NCI-H1105 (cell line): ENCODE measurements at places on chromosomes 7 and 10.

- DNase-seq, result no peak
These were observed 1181.6 kb downstream of the DNAJB9 start for GRCh38 chr7:109751241-109751640.

- DNase-seq, result peak; percentile 72
These were observed 1160.3 kb downstream of the CNTNAP2 start for GRCh38 chr7:147276783-147277370.

GRCh38 chr10:74460812-74461211 is 309.8 kb downstream of the ADK start:
- no peak for DNase-seq

DNA sequence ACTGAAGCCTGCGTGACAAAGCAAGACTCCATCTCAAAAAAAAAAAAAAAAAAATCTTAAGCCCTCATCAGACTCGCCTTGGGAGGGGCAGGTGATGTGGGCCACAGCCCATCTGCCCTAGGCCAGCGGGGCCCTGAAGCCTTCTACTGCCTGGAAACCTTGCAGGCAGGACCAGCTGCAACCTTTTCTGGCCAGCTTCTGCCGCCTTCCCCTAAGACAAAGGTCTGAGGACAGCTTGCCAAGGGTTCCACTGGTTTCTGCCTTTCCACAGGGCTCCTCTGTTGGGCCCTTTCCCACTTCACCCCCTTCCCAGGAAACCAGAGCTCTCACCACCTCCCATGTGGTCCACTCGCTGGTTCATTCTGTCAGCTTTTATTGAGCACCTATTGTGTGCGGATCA is 35.2 kb downstream of the UBTD1 start:
- no peak for DNase-seq

DNA sequence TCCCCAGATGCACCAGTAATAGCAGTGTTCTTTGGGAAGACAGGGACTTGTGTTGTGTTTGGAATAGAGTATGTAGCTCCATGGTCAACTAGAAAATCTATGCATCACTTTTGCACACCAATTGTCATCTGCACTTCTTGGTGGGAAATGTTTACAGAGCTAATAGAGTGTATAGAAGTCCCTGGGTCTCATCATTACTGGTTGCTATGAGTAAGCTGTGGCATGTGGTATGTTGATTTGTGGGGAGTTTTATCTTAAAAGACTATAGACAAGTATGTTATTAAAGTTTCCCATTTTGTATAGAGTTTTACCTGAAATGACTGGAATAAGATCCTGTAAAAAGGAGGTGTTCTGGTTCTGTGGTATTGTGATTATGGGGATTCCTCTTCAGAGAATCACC is 55.4 kb upstream of the PRSS1 start:
- DNase-seq, result no peak

- peak; percentile 95 for DNase-seq
These were observed 992 bp upstream of the IGF2BP3 start for GRCh38 chr7:23471106-23471859.

- no peak for DNase-seq
These were observed 20.1 kb upstream of the SH2D4B start for GRCh38 chr10:80517416-80518142.

- DNase-seq, result no peak
These were observed 54.2 kb downstream of the EMX2 start for GRCh38 chr10:117596706-117597105.

DNA sequence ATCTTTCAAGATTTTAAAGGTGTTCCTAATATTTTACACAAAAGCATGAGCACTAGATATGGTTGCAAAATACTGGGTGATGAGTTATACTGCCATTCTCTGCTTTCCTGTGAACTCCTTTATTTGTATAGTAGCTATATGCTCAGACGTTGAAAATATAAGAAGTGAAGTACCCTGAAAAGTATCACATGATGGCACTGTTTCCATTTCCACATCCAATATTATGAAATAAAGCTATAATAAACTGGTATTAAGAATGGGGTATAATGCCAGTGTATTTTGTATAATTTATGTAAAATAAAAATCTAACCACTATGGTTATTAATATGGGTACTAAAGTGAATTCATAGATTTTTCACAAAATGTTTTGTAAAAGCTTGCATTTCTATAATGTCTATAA is 79.6 kb upstream of the FOXP2 start:
- DNase-seq, result no peak

GRCh38 chr10:102120991-102121738 is 997 bp upstream of the LDB1 start:
- DNase-seq, result no peak

- no peak for DNase-seq
These were observed 42.1 kb upstream of the SH2B2 start for GRCh38 chr7:102244601-102245000.

- DNase-seq, result no peak
These were observed 5.3 kb downstream of the DYDC1 start for GRCh38 chr10:80351220-80351619.

DNA sequence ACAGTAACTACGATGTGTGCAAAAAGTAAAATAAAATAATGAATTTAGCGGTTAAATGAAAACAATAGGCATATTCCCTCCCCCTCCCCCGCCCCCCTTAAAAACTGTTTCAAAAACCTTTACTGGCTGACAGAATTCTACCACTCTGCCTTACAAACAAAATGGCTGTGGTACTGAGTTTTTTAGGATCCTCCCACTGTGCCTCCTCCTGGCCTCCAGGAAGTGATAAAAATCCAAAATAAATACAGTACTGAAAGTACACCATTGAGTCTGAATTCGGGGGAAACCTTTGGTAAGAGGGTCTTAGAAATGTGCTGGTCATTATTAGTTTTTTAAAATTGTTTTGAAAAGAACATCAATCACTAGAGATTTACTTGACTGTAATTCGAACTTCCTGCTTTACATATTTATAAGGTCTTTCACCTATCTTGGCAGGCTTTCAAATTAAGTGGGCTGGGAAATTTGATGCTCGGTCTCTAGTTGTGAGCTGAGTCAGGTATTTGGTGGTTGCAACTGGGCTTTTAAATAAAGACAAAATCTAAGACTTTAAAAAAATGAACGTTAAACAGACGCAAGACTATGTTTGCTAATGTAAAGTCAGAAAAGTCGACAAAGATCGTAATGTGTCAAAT is 32.5 kb upstream of the EPC1 start:
- DNase-seq, result peak; percentile 49

- DNase-seq, result no peak
These were observed 1262.3 kb upstream of the PHF14 start for GRCh38 chr7:9711259-9711918.
